NCI-H1048 (cell line): ENCODE measurements at places on chromosomes 11 and 22.

DNA sequence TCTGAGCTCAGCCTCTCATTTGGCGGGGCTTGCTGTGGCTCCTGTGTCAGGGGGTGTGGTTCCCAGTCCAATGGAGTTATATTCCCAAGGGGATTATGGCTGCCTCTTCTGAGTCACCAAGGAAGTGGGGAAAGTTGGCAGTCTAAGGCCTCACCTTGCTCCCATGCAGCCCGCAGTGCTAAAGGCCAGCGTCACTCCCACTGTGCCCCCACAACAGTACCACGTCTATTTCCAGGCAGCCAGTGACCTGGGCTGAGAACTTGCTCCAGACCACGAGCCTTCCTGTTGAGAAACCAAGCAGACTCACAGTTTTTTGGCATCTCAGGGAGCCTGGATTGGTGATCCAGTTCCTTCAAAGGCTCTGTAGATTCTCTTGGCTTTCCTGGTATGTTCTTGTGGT is 45.6 kb downstream of the OR2AT4 start:
- DNase-seq, result no peak

DNA sequence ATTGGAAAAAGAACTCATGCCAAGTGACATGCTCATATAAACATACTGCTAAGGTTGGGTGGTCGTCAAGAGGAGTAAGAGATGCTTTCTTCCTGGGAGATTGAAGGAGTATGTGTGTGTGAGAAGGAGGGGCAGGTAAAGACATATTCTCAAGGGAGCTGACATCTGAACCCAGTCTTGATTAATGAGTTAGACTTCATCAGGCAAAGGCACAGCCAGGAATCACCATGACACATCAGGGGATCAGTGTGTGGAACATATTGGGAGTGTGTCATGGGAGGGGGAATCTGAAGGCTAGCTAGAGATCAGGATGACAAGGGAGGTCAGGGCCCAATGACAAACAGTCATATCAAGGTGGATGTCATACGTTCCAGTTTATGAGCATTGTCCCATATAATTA is 14.9 kb downstream of the CNTF start:
- no peak for DNase-seq

DNA sequence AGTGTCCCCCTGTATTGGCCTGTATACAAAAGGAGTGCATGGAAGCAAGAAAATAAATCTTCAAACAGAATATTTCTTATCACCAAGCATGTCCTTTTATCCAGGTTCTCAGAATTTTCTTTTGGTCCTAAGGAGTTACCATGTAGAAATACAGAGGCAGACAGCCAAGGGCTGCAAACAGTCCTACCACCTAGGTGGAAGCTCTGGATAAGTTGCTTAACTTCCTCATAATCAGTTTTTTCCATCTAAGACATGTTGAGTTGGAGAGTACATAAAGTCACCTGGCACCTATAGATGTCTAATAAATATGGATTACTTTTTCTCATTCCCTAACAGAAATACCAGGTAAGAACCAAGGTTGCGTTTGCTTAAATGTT is 57.0 kb upstream of the BLID start:
- DNase-seq, result no peak

DNA sequence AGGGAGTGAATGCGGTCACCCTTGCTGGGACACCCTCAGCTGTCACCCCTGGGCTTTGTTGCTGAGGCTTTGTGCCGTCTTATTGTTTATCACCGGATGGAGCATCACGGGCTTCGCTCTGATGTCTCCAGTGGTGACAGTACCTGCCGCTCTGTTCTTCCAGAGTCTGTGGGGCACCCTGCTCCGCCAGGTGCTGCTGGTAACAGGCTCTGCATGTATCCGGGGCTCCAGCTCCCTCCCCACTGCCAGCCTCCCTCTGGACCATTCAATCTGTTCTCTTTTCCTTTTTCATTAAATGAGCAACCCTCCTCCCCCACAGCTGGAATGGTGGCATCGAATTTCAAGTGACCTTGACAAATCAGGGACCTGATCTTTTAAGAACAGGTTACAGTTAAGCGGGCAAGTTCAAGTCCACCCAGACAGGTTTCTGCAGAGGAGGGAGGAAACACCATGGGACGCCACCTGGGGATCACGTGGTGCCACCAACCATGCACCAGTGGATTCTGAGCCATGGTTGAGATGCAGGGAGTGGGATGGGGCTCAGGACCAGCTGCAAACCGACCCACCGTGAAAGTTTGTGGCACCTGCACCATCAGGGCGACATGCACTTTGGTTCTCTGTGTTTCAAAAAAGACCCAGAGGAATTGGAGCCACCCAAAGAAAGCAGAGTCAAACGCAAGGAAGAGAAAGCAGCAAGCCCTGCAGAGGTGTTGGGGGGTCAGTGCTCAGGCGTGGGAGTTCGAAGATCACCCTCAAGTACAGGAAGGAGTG is 89.3 kb downstream of the BCR start:
- DNase-seq, result no peak

- DNase-seq, result no peak
These were observed 219.1 kb upstream of the ARHGAP42 start for GRCh38 chr11:100467821-100468508.

DNA sequence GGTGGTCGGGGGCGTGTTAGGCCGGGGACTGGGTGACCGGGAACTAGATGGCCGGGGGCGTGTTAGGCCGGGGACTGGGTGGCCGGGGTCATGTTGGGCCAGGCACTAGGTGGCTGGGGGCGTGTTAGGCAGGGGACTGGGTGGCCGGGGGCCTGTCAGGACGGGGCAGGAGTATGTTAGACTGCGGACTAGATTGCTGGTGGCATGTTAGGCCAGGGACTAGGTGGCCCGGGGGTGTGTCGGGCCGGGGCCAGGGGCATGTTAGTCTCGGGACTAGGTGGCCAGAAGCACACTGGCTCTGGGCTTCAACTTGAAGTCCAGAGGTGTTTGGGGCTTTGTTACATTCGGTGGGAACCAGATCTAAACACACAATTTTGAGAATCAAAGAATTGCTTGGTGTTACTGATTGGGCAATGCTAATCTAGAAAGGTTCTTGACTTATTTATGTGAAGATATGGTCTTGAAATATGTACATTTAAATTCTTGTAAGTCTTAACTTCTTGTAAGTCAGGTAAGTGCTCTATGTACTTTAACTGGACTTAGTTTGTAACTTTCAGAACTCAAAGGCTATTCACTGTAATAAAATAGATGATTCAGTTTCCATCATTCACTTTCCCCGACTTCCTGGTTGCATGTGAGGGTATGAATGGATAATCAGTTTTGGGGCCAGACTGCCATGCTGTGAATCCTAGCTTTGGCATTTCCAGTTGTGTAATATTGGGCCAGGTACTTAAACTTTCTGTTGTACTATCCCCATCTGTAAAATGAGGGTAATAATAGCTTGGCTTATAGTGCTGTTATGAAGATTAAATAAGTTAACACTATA is 1.1 kb downstream of the EXT2 start:
- DNase-seq, result no peak

DNA sequence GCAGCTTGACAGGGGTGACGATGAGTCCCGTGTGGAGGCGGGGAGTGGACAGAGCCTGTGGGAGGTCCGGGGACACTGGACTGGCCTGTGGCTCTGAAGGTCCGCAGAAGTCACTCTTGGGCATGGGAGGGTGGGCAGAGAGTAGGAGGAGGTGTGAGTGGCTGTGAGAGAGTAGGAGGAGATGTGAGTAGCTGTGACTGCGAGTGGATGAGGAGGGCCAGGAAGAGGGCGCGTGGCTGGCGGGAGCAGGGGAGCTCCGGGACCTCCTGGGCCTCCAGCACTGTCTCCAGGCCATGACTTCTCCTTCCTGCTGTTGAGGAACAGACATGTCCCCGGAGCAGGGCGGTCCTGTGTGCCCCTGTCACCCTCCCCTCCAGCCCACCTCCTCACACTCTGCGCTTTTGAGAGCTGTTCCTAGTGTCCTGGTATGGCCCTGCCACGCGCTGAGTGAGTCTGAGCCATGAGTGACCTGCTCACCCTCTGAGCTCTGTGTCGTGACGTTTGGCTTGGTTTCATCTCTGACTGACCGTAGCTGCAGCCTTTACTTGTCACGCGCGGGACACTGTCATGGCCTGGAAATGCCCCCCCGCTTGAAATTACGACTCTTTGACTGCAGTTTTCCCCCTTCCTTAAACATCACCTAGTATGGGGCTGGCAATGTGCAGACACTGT is 391.5 kb downstream of the TBC1D22A start:
- DNase-seq, result no peak

DNA sequence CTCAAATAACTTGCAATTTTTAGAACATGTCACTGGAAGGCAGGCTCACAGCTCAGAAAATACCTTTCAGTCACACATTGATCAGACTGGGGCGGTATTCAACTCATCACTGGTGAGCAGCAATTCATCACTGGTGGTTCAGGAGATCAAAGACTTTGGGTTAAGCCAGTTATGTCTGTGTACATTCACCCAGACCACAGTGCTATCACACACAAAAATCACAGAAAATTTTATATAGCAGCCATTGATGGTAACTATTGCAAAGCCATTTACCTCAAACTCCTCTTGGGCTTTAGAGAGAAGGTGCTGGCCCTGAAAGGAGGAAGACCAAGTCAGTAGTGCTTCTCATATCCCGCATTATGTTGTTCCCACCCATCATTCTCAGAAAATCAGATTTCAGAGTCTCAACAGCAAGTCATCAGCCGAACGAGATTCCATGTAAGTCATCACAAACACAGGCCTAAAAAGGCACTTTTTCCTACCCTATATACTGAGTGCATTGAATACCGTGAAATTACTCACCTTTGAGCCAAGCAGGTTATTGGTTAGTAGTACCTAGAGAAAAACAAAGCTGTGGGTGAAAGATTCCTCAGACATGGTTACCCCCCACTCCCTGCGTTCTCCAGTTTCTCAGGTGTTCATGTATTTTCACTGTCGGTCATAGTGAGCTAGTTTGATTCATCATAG is 14.0 kb upstream of the WDR74 start:
- DNase-seq, result no peak

DNA sequence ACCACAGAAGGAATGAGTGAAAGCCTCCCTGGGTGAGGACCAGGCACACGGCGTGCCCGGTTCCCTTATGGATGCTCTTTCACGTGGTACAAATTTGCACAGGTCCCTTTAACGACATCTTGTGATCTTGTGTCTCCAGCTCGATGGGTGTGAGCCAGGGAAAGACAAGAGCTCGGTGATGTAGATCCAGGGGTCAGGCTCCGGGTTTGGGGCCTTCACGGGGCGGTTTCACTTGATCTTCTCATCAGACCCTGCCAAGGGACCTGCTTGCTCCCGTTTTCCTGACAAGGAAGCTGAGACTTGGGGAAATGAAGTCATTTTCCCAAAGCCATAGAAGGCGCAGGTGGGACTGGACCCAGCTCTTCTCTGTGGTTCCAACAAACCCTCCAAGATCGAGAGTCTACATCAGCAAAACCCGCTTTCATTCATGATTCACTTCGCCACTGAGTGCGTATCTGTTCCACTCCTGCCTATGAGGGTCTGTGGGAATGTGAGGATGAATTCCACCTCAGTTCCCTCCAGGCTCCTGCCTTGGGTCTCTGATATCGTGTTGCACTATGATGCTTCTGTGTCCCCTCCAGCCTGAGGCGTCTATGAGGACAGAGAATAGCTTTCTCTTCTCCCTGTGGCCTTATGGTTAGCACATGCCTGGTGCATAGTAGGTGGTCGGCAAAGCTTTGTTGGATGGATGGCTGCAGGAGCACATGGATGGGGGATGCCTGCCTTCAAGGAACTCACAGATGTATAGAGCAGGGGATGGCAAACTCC is 45.0 kb upstream of the ANO1 start:
- no peak for DNase-seq

DNA sequence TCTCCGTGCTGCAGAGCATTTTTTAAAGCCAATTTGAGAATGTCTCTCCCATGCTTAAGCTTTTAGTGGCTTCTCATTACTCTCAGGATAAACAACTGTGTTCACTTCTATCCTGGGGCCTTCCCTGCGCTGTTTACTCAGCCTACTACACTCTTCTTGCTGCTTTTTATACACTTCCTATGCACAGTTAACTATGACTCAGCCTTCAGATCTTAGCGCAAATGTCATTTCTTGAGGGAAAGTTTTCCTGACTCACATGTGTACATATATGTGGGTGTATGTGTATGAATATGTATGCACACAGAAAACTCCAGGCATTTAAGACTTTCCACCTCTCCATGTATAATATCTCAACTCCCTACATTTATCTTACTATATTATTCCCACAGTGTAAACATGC is 9.8 kb downstream of the THAP12 start:
- DNase-seq, result no peak

GRCh38 chr11:65053827-65054508 is 4.4 kb downstream of the NAALADL1 start:
- no peak for DNase-seq

DNA sequence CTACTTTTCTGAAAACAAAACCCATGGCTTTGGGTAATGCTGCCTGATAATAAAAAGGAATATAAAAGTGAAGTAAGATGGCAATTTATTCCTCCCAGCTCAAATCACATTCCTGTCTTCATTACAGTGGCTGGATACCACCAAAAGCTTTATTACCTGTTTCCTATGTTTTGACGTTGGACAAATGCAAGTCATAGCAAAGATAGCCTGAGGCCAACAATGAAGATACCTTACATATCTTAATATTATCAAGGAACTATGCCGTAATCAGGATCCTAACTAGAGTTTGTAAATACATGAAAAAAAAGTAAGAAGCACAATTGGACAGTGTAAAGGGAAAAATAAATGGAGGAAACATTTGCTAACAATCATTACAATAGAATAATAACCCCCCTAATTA is 202.4 kb downstream of the SOX6 start:
- no peak for DNase-seq

DNA sequence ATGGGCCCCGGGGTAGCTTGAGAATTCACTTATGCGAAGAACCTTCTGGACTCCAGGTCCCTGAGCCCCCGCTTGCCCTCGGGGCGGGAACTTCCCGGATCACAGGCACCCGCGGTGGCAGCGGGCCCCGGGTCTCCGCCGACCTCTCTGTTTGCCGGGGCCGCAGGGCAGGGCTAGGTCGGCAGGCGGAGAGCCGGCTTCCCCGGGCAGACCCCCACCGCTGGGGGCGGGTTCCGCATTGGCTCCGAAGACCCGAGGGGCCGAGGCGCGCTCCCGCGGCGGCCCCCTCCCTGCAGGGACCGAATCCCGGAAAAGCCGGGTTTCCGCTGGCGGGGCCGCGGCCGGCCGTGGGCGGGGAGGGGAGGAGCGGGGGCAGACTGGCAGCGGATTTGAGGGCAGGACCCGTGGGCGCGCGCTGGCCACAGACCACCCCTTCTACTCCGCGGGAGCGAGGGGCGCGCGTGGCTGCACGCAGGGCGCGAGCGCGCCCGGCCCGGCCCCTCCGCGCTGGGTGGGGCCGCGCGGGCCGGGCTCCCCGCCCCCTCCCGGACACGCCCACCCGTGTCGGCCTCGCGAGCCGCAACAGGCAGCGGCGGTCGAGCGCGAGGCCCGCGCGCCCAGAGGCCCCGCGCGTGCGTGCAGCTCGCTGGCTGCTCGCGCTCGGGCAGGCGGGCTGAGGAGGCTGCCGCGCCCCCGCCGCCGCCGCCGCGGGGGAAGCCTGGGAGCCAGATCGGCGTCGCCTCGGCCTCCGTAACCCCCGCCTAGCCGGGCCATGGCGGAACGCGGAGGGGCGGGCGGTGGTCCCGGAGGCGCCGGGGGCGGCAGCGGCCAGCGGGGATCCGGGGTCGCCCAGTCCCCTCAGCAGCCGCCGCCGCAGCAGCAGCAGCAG is at the start of gene PACS1:
PACS1 (plus strand) TSS at position 558 of the 889 bp plus-strand sequence; CDS start at position 773, 215 bp downstream.
- DNase-seq, result peak; percentile 29

GRCh38 chr11:10906521-10906920 is 48.7 kb upstream of the ZBED5 start:
- DNase-seq, result no peak

GRCh38 chr11:111642542-111642941 is 40.3 kb downstream of the SIK2 start:
- no peak for DNase-seq
